ENCODE measurements at places on chromosomes 6 and 20.

GRCh38 chr6:134345789-134346188 is 27.9 kb upstream of the SGK1 start:
- DNase-seq, result no peak

GRCh38 chr20:47989957-47990356 is 204.7 kb upstream of the SULF2 start:
- DNase-seq, result no peak

GRCh38 chr20:8530022-8530421 is 398.0 kb downstream of the PLCB1 start:
- no peak for DNase-seq

GRCh38 chr6:163572612-163573011 is 158.1 kb downstream of the QKI start:
- no peak for DNase-seq

DNA sequence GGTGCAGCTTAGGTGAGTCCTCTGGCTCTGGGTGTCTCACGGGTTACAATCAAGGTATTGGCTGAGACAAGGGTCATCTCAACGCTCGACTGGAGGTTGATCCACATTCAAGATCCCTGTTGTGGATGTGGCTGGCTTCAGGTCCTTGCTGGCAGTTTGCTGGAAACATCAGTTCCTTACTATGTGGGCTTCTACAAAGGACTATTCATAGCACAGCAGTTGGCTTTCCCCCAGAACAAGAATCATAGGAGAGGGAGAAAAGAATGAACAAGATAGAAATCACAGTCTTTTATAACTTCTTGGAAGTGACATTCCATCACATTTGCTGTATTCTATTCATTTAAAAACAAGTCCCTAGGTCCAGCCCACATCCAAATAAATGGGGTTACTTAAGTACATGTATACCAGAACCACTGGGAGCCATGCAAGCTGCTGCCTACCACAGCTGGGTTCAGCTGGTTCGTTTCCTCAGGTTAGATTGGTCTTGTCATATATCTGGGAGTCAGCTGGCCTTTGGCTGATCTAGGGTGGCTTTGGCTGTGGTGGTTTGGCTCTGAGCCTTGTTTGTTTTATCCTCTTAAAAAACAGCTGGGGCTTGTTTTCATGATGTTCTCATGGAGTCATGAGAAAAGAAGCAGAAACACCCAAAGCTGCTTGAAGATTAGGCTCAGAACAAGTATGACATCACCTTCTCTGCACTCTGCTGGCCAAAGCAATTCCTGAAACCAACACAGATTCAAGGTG is 433.2 kb upstream of the SPTLC3 start:
- DNase-seq, result no peak

GRCh38 chr20:25532015-25532751 is 53.1 kb downstream of the NINL start:
- no peak for DNase-seq

DNA sequence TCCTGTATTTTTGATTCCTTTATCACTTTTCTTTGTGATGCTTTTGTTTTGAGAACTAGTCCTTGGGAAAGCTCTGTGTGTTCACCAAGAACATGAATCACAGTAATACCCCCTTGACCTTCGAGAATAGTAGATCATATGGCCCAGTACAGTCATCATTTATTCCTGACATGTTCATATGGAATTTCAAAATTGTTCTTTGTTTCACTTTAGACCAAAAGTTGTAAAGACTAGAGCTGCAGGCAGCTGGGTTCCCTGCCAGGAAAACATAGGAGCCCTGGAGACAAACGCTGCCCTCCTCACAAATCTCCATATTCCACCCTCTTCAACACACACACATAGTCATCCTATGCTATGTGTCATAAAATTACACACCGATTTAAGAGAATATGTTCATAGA is 621.2 kb upstream of the EYS start:
- no peak for DNase-seq

DNA sequence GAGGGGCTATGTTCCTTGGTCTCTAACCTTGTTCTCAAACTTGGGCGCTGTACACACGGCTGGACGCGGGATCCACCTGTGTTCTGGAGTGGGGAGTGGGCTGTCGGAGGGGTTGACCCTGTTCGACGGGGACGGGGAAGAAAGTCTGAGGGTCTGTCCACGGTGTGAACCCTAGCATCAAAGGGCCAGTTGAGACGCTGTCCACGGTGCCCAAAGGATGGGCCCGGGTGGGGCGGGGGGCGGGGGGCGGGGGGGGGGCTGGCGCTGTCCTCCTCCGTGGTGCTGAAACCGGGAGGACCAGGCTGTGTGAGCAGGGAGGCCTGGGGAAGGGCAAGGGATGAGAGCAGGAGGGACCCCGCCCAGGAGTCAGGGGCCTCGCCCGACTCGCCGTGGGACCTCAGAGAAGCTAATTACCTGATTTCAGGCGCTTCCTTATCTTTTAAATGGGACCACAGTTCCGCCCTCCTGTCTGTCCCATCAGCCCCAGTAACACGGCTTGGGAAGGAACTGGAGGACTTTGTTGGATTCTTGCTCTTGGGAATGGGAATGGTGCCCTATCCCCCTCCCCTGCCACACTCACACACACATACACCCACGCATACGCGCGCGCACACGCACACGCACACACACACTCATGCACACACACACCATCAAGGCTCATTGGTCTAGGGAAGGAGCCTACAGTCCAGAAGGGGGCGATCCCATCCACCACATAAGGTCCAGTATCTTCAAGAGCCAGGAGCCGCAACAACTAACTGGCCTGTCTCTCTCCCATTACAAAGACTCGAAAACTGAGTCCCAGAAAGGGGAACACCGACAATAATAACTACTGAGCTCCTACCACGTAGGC is 1.0 kb upstream of the VSTM2L start:
- DNase-seq, result peak; percentile 71

GRCh38 chr20:1264727-1265126 is 1.4 kb upstream of the SNPH start:
- no peak for DNase-seq

DNA sequence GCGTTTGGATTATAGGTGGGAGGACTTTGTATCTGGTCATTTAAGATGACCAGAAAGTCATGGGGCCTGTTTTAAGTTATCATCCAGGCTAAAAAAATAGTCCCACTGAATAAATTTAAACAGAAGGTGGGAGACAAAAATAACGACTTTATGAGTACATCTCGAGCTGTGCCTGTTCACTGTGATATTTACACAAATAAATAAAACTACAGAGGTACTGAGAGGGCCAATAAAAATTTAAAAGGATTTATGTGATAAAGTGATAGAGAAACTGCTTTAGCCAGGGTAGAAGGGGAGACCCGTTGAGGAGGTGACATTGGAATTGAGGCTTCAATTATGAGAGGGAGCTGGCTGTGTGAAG is 53.4 kb upstream of the PMEPA1 start:
- DNase-seq, result no peak

DNA sequence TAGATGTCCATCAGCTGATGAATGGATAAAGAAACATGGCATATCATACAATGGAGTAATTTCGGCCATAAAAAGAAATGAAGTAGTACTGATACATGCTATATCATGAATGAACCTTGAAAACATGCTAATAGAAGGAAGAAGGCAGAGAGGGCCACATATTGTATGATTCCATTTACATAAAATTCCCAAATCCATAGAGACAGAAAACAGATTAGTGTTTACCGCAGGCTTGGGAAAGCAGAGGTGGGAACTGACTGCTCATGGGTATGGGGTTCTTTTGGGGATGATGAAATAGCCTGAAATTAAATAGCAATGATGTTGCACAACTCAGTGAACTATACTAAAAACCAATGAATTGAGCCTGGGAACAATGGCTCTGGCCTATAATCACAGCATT is 58.3 kb downstream of the SERAC1 start:
- DNase-seq, result no peak

DNA sequence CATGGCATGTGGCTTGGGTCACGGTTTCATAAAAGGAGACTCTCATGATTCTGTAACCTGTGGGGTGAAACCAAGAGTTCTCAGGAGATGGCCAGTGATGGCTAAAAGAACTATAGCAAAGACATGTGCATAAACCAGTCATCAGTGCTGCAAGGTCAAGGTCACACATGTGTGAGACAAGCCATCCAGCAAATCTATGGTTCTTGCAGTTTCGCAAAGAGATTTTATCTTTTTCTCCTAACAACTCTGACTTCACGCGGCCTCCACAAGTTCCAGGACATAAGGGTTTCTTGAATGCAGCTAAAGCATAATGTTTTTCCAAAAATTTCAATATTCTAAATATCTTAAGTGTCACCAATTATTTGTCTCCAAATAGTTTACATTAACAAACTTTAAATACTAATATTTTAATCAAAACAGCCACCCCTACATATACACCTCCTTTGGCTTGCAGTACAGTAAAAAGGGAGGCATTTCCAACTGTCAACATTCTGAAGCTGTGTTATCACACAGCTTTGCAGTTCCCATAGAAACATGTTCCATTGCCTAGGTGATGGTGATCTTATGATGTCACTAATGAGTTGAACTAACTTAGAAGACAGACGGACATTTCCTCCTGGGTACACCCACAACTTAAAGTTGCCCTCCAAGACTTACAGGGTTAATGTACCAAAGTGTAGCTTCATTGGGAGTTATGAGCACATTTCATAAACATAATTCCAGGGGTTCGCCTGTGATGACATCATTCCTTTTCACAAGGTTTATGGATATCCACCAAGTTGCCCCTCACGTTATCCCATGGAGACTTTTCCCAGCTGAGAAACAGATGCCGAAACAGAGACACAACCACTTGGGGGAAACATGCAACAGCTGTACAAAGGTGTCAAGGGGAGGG is 250.9 kb upstream of the PDE10A start:
- no peak for DNase-seq

GRCh38 chr6:157605484-157605883 is 217.6 kb upstream of the SNX9 start:
- no peak for DNase-seq

Data from NCI-H2227 treated with DMSO at 0.1 percent for 48 hours (cell line).